ENCODE measurements at places on chromosomes 4 and X. TPM values are rescaled to one million over a fixed set of nuclear protein-coding genes. Genes with fewer than 3 reads are reported as not detected.

Gene GAB1
- total RNA-seq, result 20.5 TPM

Gene VCX2
- not detected for total RNA-seq

Gene RBM47
- total RNA-seq, result 1.6 TPM

Gene MAGEC3
- total RNA-seq, result not detected

Gene SPANXC
- total RNA-seq, result not detected

Gene ANK2
- 100 TPM for total RNA-seq

Gene FGFRL1
- 34.8 TPM for total RNA-seq

Gene GUCY1B1
- 8.5 TPM for total RNA-seq

Gene GAGE12J
- total RNA-seq, result not detected

Gene GPR173
- total RNA-seq, result 2.6 TPM

Gene ARX
- total RNA-seq, result not detected

Data from cardiac ventricle fibroblast (primary cell).